ENCODE measurements at places on chromosomes 4 and X.

DNA sequence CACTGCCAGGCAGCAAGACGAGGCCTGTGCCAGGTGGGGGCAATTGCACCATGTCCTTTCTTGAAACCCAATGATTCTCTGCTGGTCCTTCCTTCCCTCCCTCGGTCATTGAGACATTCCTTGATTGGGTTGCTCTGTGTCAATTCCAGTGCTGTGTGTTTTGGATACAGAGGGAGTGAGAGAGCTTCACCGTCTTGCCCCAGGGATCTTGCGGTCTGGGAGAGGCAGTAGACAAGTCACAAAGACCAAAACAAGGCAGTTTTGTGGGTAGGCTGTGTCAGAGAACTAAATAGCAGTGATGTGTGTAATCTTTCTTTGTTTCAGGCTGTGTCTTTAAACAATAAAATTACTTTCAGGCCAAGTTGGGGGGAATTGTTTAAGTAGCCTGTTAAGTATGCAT lies 38.8 kb upstream of the TADA2B start:
- DNase-seq, result no peak

GRCh38 chrX:41265615-41266014 lies 68.3 kb upstream of the DDX3X start:
- no peak for DNase-seq

- no peak for DNase-seq
Observed at GRCh38 chrX:123835661-123836371, 24.0 kb upstream of the XIAP start.

DNA sequence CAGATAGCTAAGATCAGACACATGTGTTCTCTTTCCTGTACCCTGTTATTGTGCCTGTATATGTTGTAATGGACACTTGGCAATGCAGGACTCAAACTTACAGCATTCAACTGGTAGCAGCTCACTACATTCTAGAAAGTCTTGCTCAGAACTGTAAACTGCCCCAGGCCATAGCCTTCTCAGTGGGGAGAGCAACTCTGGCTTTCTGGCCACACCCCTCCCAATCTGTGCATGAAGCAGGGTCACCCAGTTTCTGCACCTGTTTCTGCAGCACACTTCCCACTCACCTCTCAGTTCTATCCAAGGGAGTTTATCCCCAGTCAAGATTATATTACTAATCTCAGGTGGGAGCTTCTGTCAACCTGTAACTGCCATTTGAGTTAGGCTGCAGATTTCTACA lies 38.9 kb upstream of the TBX22 start:
- no peak for DNase-seq

DNA sequence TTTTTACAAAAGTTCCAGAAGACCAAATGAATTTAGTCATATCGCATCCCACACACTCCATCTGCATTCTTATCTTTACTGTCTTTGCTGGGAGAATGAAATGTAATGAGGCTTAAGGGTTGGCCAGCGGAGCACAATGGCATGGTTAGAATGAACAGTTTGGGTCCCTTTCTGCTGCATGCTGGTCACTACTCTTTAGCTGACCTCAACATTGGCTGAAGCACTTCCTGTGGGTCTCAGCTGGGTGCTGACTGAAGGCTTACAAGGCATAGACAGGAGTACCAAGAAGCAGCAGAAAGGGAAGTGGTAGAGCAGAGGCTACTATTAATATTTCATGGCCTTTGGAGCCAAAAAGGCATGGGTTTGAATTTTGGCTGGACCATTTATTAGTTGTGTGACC lies 159.4 kb upstream of the GPC4 start:
- DNase-seq, result no peak

- no peak for DNase-seq
Observed at GRCh38 chr4:141576585-141577110, 59.7 kb upstream of the IL15 start.

- DNase-seq, result no peak
Observed at GRCh38 chr4:182745237-182745636, 171.9 kb downstream of the DCTD start.

GRCh38 chr4:52592287-52592686 lies 66.8 kb downstream of the USP46 start:
- DNase-seq, result no peak

GRCh38 chr4:121071640-121072223 lies 603 bp downstream of the NDNF start:
- DNase-seq, result no peak

DNA sequence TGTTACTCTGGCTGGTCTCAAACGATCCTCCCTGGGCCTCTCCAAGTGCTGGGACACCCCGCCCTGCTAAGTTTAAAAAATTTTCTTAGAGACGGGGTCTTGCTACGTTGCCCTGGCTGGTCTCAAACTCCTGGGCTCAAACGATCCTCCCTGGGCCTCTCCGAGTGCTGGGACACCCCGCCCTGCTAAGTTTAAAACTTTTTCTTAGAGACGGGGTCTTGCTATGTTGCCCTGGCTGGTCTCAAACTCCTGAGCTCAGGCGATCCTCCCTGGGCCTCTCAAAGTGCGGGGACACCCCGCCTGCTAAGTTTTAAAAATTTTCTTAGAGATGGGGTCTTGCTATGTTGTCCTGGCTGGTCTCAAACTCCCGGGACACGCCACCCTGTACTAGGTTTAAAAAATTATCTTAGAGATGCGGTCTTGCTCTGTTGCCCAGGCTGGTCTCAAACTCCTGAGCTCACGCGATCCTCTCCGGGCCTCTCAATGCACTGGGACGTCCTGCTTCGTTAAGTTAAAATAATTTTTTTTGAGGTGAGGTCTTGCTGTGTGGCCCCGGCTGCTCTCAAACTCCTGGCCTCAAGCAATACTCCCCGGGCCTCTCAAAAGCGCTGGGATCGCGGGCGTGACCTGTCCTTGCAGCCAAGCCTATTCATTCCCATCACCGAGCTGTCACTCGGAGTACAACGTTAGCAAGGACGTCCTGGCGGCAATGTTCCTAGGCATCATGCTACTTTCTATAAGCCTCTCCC lies 1.1 kb downstream of the SLC25A6 start:
- DNase-seq, result no peak

DNA sequence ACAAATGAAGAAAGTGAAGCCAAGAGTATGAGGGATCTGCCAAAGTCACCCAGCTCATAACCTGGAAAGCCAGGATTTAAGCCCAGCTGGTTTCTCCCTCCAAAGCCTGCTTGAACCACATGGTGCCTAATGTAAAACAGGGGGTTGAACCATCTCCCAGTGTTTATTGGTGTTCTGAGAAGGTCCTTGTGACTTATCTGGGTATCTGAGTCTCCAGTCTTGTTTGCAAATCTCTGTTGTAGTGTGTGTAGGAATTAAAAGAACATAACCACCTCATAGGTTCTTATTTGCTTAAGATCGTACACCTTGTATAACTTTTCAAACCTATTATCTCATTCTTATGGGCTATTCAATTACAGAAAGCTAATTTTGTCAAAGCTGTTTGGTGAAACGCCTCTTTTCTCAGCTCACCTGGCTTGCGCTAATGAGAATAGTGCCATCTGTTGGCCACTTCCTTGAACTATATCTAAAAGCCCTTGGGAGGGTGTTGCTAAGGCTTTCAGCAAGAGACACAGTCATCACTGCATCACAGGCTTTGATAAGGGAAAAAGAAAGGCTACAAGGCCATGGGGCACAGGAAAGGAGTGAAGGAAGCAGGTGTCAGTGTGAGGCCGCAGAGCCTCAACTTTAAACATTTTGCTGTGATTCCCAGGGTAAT lies 34.0 kb downstream of the ETDB start:
- peak; percentile 53 for DNase-seq

DNA sequence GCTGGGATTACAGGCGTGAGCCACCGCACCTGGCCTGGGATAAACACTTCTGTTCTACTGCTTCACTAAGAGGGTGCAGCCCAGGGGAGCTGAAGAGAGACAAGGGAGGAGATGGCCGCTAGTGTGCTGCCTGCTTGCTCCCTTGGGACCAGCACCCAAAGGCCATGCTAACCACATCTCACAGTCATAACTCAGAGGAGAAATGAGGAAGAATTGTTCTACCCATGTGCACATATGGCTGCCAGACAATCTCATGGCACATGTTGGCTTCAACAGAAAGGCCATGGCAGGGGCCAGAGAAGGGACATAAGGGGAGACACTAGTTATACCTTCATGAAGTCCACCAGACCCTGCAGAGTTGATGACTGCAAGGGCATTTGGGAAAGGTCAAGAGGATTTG lies 22.4 kb downstream of the CLDN22 start:
- DNase-seq, result no peak

- no peak for DNase-seq
Observed at GRCh38 chr4:89739311-89739988, 97.5 kb downstream of the SNCA start.

DNA sequence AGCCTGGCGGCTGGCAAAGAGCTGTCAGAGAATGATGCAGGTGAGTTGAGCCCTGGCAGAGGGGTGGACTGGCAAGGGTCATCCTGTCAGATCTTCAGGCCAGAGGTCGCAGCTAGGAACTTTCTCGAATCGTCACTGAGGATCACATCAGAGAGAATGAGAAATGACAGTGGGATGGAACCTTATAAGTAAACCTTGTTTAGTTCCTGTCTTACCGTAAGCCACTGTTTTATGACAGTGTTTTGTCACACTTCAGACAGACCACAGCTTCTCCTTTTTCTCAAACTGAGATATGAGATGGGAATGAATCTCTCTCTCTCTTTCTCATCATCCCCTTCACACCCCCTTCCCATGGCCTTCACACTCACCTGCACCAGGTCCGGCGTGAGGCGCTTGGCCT lies 9.3 kb downstream of the DIPK2B start:
- DNase-seq, result peak; percentile 71

DNA sequence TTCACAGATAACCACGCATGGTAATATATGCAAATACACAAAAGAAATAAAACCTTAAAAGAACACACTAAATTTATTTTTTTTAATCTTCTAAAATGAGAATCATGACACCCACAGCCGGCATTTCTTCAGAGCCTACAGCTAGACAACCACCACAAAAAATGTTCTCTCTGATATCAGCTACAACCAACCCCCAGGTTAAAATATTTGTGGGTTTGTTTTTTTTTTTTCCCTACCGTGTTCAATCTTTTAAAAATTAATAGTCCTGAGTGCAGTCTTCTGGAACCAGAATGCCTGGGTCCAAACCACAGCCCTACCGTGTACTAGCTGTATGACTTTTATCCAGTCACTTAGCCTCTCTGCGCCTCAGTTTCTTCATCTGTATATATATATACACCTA lies 36.0 kb downstream of the MAML3 start:
- no peak for DNase-seq

DNA sequence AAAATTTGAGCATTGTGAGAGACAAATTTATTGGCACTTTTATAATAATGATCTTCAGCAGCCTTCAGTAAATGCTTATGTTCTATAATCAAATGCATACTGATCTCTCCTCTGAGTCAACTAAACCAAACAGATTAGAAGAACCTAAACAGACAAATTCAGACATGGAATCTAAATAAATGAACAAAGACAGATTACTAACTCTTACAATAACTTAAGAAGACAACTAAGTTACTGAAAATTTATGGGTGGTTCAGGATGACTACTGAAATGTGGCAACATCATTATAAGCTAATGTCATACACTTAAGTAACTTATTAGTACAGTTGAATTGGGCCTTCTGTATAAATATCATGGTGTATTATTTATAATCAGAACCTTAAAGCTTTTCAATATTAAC lies 127.3 kb downstream of the NEK1 start:
- DNase-seq, result no peak

DNA sequence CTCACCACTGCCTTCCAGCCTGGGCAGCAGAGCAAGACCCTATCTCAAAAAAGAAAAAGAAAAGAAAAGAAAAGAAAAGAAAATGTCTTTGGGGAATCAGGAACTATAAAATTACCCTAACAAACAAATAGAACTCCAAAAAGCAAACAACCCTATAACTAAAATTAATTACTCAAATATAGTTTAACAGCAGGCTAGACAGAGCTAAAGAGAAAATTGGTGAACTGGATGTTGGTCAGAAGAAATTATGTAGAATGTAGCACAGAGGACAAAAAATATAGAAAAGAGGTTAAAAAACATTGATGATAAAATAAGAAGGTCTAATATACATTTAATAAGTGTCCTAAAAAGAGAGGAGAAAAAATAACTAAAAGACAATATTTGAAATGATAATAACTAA lies 27.8 kb upstream of the WWC2 start:
- DNase-seq, result no peak

All from Kasumi-1 (cell line).